ENCODE measurements at places on chromosomes 12 and 14.
A peak's percentile ranks its signal among the peaks of the same experiment; 100 is the strongest.

- DNase-seq: no peak
Measured at GRCh38 chr12:103877288-103877687, 36.3 kb upstream of the NT5DC3 start.

- no peak for DNase-seq
Measured at GRCh38 chr14:105532735-105533141, 6.4 kb downstream of the TMEM121 start.

- DNase-seq: no peak
Measured at GRCh38 chr14:37023875-37024565, 148.4 kb downstream of the SLC25A21 start.

- no peak for DNase-seq
Measured at GRCh38 chr12:29211696-29212095, 62.6 kb downstream of the FAR2 start.

DNA sequence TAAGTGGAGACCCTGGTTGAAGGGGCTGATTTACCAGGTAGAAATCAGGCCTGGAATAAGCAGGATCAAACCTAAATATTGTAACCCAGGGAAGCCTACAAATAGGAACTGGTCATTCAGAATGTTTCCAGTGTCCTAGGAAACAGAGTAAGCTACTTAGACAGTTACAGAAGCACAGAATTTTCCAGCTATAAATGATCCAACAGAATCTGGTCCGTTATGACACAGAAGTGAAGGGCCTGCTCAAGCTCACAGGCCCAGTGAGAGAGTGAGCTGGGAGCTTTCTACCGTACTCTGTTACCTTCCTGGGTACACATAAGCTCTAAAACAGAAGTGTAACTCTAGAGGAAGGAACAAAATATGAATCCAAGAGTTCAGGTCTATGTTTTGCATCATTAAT, 119.1 kb downstream of the TTC7B start:
- no peak for DNase-seq

DNA sequence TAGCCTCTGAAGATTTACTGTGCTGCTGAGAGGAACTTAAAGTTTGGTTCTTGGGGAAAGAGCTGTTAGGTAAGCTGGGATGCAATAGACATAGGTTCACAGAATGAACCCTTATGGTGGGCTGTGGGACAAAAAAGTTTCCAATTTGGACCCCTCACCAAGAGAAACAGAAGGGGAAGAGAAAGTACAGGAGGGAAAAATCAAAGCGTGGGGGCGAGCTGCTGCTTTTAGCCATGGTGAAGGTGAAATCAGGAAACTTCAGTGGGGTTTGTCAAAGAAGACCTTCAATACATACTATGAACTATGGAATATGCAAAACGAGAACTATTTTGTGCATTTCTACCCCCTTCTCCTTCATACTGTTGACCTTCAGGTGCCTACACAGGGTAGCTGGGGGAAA, 10.6 kb upstream of the NINJ2 start:
- no peak for DNase-seq

DNA sequence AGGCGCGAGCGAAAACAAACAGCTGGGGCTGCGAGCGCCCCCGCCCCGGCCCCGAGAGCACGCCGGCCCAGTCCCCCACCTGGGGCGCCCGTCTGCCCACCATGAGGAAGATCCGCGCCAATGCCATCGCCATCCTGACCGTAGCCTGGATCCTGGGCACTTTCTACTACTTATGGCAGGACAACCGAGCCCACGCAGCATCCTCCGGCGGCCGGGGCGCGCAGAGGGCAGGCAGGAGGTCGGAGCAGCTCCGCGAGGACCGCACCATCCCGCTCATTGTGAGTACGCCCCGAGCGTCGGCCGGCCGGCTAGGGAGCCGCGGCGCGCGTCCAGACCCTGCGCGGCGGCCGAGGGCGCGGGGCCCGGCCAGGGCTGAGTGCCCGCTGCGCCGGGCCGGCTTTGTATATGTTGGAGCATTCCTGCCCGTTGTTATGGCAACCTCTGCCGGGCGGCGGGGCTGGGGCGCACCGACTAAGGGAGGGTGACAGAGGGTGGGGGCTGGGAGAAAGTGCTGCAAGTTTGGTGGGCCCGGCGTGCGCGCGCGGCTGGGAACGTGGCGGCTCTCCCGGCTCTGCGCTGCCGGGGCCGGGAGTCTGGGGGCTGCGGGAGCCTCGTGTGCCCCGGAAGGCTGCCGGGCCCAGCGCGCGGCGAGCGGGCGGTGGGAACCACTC, 367 bp downstream of the GALNT16 start:
- peak; percentile 74 for DNase-seq

DNA sequence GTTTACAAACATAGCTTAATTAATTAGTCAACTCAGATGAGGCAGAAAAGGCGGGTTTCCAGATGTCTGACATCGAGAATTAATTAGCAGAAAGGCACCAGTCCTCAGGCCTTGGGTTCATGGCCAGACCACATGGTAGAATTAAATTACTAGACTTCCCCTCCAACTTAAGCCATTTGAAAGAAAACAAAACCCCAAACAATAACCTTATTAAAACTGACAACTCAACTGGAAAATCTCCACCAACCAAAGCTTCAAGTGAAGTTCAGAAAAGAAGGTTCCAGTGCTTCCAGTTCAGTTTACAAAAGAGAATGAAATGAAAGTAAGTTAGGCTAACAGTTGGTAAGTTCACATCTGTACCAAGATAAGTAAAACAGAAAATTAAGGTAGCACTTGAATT, 349.5 kb downstream of the GRIN2B start:
- no peak for DNase-seq

DNA sequence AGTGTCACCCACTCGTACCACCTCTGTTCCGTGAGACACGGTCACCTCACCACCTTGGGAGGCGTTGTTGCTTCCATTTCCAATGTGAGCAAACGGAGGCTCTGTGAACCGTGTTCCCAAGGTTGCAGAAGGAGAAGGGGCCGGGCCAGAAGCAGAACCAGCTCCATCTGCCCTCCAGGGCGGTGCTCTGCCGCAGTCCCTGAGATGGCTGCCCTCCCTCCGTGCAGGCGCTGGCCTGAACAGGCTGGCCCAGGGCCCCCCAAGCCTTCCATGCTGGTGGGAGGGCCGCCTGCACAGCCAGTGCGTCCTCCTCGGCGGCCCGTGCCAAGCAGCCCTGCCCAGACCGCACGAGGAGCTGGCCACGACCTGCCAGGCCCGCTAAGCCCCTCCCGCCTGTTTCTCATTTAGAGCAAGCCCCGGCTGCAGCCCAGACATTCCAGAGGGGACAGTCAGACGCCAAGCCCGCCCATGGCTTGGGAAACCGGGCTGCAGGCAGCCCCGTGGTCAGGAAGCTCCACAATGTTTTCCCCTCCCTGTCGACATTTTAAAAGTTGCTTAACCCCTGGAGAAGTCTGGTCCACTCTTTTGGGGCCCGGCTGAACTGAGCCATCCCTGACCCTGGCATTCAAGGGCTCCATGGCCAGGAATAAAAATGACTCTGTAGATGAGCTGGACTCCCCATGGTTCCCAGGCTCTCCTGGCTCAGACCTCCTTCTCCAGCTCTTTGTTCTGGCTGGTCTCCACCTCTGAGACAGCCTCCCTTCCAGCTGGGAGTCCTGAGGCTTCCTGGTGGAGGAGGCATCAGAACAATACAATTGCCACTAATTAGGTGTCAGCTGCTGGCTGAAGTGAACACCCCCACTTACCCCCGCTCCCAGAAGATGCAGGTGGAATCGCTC, 236.0 kb downstream of the BCL11B start:
- DNase-seq: peak; percentile 89

- DNase-seq: no peak
Measured at GRCh38 chr12:129372876-129373275, 519.6 kb downstream of the GLT1D1 start.

DNA sequence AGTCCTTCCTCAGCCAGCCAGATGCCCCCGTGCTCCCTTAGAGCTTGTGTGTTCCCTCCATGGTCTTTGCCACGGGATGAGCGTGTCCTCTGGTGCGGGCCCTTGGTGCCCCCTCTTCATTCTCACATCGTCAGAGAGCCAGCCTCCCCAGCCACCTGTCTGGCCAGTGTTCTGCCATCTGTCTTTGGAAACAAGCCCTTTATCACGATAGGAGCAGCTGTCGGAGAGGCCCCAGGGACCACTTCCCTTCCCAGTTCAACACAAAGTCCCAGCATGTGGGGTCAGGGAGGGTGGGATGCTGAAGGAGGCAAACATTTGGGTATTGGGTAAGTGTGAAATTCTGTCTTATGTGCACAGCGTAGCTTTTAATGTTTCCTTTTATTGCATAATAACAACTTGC, 44.5 kb downstream of the DYNC1H1 start:
- no peak for DNase-seq

DNA sequence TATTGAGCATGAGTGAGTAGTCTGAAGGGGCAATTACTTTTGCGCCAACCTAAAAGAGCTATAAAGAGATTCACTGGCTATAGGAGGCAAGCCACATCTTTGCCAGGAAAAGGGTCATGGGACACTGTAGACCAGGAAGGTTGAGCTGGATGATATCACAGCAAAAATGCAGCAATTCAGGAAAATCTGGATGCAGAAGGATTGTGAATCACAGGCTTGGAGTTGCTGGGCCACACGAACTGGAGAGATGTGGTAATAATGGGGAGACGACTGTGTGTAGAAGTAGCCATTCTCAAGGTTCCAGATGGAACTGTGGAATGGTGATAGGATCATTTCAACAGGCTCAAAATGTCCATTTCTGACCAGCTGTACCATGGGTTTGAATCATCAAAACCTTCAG, 151.4 kb upstream of the DAAM1 start:
- no peak for DNase-seq

- DNase-seq: peak; percentile 85
Measured at GRCh38 chr12:6699989-6700645, 498 bp downstream of the PIANP start.

GRCh38 chr12:53899230-53899629, 39.4 kb upstream of the HOXC13 start:
- no peak for DNase-seq

DNA sequence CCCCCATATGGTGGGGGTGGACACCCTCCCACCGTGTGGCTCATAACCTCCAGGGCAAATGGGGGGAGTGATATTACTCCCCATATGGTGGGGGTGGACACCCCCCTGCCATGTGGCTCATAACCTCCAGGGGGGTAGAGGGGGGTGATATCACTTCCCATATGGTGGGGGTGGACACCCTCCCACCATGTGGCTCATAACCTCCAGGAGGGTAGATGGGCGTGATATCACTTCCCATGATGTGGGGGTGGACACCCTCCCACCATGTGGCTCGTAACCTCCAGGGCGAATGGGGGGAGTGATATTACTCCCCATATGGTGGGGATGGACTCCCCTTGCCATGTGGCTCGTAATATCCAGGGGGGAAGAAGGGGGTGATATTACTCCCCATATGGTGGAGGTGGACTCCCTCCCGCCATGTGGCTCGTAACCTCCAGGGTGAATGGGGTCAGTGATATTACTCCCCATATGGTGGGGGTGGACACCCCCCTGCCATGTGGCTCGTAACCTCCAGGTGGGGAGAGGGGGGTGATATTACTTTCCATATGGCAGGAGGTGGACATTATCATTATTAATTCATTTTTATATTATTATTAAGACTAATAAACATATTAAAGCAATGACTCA, 51.2 kb upstream of the OXA1L start:
- DNase-seq: no peak

GRCh38 chr12:19243551-19243950, 114.0 kb downstream of the PLEKHA5 start:
- no peak for DNase-seq

GRCh38 chr12:51389302-51389999, 1.8 kb downstream of the GALNT6 start:
- DNase-seq: no peak

DNA sequence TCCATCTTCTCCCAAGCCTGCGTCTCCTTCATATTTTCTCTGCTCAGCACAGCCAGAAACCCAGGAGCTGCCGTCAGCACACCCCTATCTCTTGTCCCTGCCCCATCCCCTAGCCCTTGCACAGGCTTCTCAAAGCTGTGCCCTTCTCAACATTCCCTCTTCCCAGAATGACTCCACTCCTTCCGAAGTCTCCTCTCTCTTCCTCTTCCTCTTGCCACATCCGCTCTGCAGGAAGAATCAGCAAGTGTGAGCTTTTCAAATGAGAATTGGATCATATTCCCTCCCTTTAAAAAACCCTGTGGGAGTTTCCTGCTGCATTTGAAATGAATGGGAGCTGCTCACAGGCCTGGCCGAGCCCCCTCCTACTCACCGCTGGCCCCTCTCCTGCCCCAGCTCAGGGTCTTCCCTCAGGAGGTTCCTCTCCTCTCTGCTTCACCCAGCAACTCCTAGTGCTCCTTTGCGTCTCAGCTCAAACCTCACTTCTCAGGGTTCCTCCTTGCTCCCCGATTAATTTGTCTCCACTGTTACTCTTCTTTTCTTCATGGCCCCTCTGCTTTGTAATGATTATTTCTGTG, 528.5 kb upstream of the CCDC196 start:
- DNase-seq: peak; percentile 30

- DNase-seq: no peak
Measured at GRCh38 chr12:115984616-115985015, 292.9 kb downstream of the MED13L start.

- DNase-seq: no peak
Measured at GRCh38 chr14:33836203-33836899, 114.5 kb downstream of the EGLN3 start.

GRCh38 chr12:58976146-58976545, 55.8 kb upstream of the LRIG3 start:
- DNase-seq: no peak

DNA sequence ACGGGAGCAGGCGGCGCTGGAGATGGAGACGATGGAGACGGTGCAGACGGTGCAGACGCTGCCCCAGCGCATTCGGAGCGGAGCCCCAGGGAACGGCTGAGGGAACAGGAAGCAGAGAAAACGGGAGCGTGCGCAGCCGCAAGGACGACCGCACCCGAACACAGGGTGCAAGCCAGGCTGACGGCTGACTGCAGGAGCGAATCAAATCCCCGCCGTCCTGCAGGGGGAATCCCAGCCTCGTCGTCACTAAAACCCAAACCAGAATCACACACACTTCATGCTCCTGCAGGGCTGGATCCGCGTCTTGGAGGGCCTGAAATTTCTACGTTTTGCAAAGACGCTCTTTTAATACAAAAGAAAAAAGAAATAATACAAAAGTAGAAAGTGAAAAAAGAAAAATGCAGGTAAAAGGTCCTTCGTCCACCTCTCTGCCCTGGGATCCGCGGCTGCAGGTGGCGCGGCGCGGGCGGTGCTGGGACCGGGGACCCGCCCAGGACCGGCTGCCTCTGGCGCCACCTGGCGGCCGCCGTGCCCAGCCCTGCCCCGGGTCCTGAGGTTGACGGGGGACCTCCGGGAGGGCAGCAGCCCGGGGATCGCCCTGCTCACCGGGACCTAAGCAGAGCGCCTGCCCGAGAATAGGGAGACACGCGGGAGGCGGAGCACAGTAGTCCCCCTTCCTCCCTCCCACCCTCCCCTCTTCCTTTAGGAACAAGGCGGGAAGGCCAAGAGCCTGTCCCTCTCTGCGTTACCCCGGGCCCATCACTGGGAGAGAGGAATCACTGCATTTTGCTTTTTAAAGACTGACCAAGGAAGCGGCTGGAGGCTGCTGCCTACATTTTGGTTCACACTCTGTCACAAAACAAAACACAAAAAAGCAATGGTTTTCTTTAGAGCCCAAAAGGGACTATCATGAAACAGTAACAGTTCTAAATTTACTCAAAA, 20.1 kb downstream of the STX2 start:
- DNase-seq: peak; percentile 98

- DNase-seq: peak; percentile 79
Measured at GRCh38 chr12:106956048-106956578, 406 bp downstream of the TMEM263 start.

- DNase-seq: no peak
Measured at GRCh38 chr12:89995870-89996269, 287.2 kb upstream of the ATP2B1 start.

GRCh38 chr12:107014055-107014454, 27.1 kb upstream of the MTERF2 start:
- peak; percentile 42 for DNase-seq
